ENCODE measurements at places on chromosomes 12 and 14.
A peak's percentile ranks its signal among the peaks of the same experiment; 100 is the strongest.

DNA sequence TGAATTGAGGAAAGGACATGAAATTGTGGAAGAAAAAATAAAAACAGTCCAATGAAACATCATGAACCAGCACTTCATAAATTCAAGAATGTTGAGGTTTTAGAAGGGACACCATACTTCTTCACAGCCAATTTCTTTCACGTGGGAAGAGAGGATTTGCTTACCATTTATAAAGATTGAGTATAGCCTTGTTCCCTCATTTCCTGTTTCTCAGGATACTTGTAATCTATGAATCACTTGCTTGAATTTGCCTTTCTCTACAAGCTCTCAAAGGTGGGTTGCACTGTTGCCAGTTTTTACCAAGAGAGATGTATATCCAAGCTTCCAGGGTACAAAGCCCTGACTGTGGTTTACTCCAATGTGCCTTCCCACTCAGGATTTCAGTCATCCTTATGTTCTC lies 116.1 kb downstream of the DUSP6 start:
- no peak for DNase-seq

DNA sequence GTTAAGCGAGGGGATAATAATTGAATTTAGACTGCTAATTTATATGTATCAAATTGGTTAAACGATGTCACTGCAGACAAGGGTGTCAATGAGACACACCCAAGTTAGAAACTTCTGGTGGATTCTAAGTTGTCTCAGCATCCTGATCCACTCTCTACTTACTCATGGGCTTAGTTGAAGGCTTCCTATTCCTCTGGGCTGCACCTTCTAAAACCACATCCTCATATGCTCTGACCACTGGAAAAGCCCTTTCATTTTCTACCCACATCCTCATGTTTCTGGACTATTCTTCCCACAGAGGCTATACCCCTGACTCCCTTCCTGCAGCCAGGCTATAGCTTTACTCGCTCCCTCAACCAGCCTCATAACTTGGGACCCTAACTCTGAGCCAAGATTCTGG lies 493.8 kb downstream of the VRK1 start:
- DNase-seq, result no peak

- no peak for DNase-seq
Observed at GRCh38 chr12:32561931-32562341, 117.2 kb upstream of the DNM1L start.

GRCh38 chr12:96194576-96194889 lies 358 bp downstream of the ELK3 start:
- DNase-seq, result no peak

DNA sequence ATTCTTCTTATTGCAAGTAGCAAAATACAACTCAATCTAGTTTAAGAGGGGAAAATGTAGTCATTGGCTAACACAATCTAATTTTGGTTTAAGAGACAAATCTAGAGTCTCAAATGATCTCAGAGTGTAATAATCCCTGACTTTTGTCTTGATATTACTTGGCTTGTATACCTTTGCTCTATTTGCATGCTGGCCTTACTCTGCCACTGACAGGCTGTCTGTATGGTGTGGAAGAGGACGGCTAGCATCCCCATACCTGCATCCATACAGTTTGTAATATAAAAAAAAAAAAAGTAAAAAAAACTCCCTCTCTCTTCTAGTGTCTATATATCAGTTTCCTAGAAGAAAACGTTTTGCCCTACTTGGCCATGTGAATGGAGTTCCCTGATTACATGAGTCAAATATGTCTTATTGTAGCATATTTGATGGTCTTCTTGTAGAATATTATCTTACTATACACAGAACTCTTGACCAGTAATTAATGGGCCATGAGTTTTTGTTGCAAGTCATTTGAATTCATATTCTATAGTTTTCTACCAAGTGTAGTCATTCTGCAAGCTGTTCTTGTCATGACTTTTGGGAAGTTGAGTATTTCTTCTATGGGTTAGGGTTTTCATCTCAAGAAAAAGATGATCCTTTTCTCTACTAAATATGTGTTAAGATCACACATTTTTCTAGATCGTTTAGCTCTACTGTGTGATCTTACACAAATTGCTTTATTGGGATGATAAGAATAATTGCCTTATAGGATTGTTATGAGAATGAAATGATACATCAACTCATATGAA lies 8.2 kb downstream of the HIF1A start:
- DNase-seq, result no peak

- peak; percentile 11 for DNase-seq
Observed at GRCh38 chr14:70808416-70809224, 693 bp downstream of the MAP3K9 start.

GRCh38 chr14:47044841-47045240 lies 393.3 kb upstream of the RPL10L start:
- no peak for DNase-seq

DNA sequence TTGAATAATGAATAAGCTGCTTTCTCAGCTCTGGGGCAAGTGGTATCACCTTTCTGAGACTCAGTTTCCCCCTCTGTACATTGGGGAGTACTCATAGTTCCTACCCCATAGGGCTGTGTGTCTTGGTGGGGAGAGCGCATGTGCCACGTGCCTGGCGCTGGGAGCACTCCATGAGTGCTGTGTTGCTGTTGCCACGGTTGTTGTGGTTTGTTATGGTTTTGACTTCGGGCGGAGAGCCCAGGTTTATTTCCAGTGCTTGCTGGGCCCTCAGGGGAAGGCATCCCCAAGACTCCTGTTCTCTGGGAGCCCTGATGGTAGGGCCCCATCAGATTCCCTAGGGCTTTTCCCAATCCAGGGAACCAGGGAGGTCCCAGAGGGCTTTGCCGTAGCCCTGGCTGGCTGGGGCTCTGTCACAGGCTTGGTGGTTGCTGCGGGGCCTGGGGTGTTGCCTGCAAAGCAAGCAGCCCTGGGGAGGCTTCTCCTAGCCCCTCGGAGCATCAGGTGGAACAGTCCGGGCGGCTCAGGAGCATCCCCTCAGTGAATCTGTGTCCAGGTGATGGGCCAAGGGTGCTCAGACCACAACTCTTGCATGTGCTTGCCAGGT lies 18.6 kb downstream of the SH2B3 start:
- DNase-seq, result no peak

DNA sequence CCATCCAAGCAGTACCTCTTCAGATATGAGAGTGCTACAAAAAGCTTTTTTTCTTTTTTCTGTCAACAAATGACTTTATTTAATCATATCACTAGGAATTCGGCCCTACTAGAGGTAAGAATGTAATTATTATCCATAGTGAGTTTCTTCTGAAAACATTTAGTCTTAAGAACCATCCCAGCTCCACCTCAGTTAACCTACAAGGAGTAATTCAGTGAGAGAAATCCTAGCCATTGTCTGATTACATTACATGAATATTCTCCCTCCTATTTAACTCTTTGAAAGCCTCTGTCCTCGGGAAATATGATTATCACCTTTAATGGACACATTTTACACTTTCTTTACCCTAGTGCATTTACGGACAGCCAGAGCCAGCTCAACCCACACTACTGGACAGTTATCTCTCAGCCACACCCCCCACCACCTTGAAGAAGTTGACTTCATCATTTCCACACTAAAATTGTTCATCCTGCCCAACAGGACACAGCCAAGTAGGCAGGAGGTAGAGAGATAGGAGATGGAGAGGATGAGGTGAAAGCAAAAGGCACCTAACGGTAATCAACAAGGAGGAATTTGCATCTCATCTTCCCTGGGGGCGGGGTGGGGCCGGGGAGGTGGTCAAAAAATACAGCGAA lies 1.3 kb downstream of the PPFIA2 start:
- DNase-seq, result no peak

DNA sequence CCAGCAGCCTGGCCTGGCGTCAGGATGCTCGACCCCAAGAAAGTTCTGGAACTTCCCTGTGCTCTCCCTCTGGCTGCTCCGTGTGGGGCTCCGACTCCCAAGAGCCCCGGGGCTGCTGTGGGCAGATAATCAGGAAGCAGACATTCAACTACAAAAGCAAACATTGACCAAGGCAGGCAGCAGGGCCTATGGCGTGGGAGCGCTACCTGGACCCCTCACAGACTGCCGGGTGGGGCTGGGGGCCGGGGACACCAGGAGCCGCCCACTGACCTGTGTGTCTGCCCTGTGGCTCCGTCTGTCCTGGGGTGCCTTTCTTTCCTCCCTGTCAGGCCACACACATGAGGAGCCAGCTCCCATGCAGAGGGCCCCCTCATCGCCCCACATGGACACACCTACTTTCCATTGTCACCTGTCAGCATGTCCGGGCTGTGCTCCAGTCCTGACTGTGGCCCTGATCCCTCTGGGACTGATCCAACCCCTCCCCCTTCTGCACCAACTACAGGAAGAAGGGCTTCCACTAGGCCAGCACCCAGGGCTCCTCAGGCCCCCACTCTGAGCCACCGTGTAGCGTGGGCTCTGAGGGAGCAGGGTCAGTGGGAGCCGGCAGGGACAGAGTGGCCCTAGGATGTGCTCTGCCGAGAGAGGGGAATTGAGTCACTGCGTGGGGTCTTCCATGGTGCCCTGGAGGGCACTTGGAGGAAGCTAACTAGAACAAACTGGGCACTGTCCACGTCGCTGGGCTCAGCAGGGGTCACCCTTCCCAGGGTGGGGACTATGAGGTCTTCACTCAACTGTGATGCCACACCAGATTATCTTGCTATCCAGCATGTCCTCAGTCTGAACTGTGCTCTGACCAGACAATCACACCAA lies 215.4 kb upstream of the C14orf180 start:
- DNase-seq, result no peak

GRCh38 chr12:52617403-52617785 lies 965 bp downstream of the KRT73 start:
- no peak for DNase-seq

- DNase-seq, result no peak
Observed at GRCh38 chr12:104741077-104741476, 217.0 kb downstream of the SLC41A2 start.

- DNase-seq, result no peak
Observed at GRCh38 chr12:97142737-97143410, 235.8 kb downstream of the NEDD1 start.

GRCh38 chr14:68157971-68158371 lies 338.4 kb downstream of the RAD51B start:
- DNase-seq, result no peak
